CD4-positive, alpha-beta T cell treated with Interleukin-4 for 1 hour (primary cell): ENCODE measurements at places on chromosomes 5 and 9.

DNA sequence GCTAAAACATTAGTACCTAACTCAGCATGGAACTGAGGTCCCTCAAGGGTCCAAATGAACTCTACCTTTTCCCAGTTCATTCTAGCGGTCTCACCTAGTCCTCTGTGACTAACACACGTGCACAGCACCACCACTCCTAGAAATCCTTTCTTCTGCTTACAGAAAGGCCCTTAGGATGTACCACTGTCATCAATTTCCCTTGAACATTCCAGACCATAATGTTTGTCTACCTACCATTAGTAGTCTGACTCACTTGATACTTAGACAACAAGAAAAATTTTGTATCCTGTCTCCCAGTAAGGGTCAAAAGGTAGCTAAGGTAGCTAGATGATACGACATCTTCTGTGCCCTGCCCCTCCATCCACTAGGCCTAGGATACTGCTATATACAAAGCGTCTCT, 166.6 kb downstream of the TSSK1B start:
- DNase-seq = no peak

GRCh38 chr5:168946363-168946762, 354.6 kb downstream of the SLIT3 start:
- DNase-seq = no peak

GRCh38 chr5:55865831-55866230, 14.7 kb downstream of the IL31RA start:
- no peak for DNase-seq

DNA sequence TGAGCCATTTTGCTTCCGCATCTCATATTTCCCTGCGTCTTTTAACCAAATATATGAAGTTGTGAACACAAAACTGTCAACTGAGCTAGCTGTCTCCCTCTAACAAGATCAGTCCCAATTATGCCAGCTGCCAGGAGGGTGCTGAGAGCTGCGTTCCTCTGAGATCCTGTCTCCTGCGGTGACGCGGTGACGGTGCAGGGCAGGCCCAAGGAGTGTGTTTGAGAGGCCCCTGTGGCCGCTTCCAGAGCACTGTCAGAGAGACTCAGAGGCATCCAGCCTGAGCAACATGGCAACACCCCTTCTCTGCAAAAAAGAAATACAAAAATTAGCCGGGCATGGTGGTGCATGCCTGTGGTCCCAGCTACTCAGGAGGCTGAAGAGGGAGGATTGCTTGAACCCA, 126.3 kb upstream of the FOXD4L5 start:
- DNase-seq = no peak

DNA sequence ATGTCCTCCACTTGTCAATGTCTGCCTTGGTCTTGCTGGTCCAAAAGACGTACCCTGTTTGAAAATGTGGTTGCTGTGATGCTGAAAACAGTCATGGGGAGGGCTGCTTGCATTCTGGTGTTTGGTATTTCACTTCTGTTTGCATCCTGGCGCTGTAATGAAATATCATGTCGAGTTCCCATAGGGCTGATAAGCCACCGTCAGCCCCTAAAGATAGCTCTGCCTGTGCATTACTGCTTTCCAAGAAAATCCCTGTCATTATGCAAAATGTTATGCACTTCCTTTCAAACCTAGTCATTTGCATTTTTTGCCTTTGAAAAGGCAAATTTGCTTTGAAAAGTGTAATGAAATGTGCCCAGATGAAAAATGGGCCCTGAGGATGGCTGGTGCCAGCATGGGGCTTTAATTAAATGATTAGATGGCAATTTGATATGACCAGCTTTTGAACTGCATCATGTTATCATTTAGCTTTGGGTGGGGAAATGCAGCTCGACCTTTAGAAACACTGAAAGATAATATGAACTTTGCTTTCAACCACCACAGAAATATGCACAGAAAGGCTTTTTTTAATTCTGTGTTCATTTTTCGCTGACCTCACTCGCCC, 374.4 kb upstream of the SGCD start:
- DNase-seq = no peak

- no peak for DNase-seq
These were observed 164.9 kb upstream of the ZNF618 start for GRCh38 chr9:113711251-113711650.

DNA sequence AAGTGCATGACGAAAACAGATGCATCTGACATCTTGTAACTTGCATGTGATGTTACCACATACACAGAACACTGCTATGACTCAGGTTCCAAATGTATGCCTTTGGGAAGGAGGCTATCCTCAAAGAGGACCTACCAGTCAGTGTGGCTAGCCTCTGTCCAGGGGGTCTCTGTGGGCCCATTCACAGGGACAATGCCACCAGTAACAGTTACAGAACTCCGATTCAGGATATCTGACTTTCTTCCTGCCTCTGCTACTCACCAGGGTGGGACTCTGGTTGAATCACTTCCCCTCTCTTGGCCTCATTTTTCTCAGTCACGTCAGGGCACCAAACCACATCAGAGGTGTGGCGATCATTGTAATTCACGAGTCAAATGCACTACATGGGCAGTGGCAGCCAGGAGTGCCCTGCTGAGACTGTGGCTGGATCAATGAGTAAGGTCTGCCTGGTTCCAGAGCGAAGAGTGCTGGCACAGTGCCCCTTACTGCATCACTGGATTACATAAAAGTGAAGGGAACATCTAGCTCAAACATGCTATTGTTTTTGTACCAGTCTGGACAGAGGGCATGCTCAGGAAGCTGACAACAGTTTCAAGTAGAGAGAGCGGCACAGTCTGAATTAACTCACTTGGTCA, 13.2 kb downstream of the ATOX1 start:
- DNase-seq = peak; percentile 70

- no peak for DNase-seq
These were observed 6.3 kb upstream of the TDRD7 start for GRCh38 chr9:97405551-97405950.

- no peak for DNase-seq
These were observed 240.9 kb downstream of the RFK start for GRCh38 chr9:76153339-76153738.

GRCh38 chr5:32839106-32839505, 128.0 kb downstream of the NPR3 start:
- DNase-seq = no peak

DNA sequence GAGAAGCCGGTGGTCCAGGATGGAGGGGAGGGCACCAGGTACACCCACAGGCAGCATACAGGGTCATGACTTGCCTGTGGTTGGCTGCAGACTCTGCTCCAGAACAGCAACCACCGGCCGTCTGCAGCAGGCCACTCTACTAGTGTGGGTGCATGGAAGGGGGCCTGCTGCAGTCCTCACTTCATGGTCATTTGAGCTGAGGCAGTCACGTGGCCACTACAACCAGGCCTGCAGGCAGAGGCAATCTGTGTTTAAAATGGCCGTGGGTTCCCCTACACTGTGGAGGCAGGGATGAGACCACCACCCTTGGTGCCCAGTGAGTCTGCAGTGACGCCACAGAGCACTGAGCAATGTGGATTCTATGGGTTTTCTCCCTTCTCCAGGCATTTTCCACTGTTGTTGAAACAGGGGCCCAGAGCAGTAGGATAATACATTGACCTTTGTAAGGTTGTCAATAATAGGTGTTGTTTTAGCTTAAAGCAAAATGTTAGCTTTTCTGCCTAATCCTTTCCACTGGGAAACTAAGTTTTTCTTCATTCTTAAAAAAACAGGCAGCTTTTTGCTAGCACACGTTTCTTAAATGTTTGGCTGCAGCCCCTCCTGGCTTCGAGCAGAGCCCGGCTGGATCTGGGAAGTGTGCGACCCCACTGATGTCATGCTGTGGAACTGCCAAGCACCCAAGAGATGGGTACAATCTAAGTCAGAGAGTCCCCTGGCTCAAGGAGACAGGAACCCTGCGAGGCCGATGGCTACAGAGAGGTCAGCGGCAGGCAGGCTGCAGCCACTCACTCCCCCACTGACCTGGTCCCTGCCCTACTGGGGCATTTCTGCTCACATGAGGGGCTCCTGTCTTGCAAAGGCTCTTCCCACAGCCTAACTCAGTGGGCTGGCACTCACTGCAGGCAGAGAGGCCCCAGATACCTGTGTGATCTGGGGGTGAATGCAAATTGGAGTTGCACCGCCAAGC, 21.2 kb downstream of the GADD45G start:
- DNase-seq = no peak

DNA sequence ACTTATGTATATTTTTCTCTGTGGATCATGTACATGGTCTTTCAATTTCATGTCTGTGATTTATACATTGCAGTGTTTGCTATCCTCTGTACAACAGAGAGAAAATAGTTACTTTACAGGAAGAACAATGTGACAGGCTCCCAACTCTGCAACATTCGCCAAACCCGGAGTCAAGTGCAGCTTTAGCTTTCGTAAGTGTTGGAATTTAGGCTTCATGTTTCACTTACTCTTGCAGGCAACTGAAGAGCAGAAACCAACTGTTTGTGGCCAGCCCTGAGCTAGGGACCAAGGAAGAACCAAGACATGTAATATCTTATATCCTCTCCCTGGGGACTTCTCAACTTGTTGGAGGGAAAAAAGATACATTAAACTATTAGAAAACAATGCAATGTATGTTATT, 147.9 kb downstream of the C5orf15 start:
- no peak for DNase-seq

- DNase-seq = no peak
These were observed 76.5 kb downstream of the SH3PXD2B start for GRCh38 chr5:172377856-172378255.

GRCh38 chr5:127893232-127893631, 190.0 kb downstream of the CCDC192 start:
- DNase-seq = no peak

DNA sequence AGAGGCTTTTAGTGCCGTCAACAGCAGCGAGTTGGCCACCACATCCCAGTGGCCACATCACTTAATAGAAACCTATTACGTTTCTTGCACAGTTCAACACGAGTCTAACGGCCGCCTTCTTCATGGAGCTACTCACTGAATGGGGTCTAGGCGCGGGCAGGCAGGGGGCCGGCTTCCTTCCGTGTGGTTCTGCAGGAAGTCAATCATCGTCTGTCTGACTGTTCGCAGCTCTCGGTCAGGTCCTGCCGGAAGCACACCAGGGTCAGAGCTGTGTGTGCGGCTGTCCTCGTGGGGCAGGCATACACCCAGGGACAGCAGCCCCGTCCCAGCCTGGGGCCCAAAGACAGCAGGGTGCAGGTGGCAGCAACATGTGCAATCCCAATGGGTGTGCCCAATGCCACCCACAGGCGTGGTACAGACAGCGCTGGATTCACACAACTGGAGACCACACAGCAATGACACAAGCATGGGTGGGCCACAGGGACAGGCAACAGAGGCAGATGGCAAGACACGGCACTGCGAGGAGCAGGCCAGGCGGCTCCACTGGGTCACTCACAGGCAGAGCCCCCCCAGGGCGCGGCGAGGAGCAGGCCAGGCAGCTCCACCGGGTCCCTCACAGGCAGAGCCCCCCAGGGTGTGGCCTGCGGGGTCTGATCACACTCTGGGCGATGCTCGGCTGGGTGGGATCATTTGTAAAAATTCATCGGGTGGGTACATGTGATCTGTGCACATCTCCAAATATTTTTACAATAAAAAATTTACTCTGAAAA, 19.1 kb upstream of the LHX3 start:
- no peak for DNase-seq

GRCh38 chr5:124410539-124411488, 335.6 kb downstream of the ZNF608 start:
- DNase-seq = no peak

DNA sequence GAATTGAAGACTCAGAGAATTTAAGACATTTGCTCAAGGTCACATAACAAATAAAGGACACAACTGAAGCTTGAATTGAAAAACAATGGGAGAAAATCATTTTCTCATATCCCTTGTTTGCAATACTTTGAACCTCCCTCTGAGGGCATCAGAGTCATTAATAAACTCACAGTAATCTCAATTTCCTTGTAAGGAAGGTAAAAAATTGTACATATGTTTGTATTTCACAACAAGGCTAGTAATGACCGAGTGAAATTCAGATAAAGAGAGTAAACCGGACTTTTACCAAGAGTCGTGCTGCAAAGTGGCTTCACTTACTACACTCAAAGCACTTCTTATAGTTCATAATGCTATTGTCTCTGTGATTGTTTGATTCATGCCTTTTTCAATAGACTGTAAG, 665.0 kb downstream of the NR2F1-AS1 start:
- DNase-seq = no peak

DNA sequence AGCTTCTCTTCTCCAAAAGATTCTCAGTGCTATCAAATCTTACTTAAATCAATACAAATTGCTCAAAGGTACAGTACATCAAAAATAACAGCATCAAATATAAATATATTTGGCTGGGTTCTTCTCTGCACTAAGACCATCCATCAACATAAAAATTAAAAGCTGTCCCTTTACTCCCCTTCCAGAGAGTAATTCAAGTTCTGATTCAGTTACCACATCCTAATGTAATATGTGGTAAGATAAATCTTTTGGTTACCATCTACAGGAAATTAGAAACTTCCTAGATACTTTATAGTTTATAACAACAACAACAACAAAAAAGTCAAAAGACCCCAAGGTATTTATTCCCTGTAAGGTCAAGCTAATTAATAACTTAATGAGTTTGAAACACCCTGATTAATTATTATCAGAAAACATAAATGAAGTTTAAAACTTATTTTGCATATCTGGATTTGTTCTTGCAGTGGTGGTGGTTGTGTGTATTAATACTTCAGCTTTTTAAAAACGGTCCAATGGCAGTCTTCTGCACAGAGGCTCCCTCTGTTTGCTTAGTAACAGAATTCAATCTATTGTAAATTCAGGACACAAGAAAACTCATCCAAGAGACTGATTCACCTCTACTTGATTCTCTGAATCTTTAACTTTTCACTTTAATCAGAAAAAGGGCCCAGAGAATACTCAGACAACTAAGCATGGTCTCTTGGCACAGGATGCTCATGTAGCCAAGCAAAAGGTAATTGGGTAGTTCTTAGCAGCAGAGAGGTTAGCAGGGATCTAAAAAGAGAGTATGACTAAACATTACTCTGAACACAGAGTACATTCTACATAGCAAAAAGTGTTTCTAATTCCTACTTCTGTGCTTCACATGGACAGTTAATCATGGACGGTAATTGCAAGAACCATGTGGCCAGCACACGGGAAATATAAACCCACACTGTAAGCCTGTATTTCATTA, 20.1 kb downstream of the DIAPH1 start:
- DNase-seq = peak; percentile 48
